ENCODE measurements at places on chromosomes 2 and 18.
A peak's percentile ranks its signal among the peaks of the same experiment; 100 is the strongest.

GRCh38 chr2:65377556-65378192 lies 54.7 kb downstream of the SPRED2 start:
- peak; percentile 77 for DNase-seq

GRCh38 chr2:53445383-53446070 lies 322.1 kb upstream of the CHAC2 start:
- peak; percentile 26 for DNase-seq

DNA sequence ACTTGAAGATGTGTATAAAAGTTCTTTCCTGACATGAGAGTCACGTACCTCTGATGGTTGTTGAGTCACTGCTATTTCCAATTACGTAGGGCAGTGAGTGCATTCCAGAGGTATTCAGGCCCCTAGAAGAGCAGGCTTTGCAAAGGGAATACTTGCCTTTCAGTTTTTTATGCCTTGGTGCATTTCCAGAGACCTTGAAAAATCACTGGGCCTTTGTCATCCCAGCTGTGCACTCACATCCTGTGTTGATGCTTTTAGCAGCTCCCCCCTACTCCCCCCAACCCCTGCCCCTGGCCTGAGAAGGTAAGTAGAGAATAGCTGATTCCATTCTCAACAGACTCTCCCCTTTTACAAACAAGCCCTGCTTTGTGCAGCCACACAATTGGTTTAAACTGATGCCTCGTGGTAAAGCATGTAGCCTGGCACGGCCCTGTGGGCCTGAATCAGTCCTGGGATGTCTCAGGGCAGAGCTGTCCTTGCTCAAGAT lies 174.2 kb downstream of the PRPF40A start:
- no peak for DNase-seq

DNA sequence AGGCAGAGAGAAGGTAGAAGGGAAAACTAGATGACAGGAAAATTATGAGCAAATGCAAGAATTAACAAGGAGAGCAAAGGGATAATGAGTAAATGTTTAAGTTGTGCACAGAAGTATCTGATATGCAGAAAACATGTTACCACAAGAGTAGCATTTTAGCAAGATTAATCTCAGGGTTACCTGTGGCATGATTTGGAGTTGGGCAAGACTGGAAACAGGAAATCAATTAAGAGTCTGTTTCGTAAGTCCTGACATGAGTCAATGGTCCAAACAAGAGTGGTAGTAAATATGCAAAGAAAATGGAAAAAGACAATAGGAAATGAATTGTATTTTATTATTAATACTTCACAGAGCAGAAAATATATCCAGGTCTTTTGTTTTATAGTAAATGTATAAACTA lies 17.3 kb upstream of the MTX2 start:
- DNase-seq = no peak

DNA sequence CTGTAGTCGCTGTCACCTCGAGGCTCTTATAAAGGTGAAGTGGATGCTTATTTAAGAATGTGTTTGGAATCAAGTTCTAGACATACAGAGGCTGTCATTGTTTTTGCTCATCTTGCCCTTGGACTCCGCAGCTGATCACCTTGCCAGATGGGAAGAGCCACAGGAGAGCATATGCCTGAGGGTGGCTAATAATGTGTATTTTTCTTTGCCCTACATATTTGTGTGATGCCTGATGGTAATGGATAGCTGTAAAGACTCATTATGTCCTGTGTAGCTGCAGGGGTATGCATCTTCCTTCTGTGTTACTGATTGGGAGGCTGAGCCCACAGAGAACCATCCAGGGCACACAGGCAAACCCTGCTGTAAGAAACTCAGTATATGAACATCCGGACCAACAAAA lies 61.7 kb downstream of the PRKCE start:
- DNase-seq = no peak

DNA sequence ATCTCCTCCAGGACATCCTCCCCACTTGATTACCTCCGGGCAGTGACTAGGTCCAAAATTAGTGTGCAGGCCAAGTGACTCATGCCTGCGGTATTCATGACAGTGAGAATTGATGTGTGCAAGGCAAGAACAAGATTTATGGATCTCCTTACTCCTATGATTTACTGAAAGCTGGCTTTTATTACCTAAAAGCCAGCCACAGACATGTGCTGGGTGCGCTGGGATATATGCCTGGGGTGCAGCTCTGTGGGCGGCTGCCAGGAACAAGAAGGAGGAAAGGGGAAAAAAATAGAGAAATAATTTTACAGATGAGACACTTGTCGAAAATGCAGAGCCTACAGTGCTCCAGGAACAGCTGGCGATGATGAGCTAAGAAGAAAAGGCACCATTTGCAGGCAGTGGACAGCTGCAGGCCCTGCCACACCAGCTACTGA lies 359.3 kb downstream of the CMPK2 start:
- no peak for DNase-seq

DNA sequence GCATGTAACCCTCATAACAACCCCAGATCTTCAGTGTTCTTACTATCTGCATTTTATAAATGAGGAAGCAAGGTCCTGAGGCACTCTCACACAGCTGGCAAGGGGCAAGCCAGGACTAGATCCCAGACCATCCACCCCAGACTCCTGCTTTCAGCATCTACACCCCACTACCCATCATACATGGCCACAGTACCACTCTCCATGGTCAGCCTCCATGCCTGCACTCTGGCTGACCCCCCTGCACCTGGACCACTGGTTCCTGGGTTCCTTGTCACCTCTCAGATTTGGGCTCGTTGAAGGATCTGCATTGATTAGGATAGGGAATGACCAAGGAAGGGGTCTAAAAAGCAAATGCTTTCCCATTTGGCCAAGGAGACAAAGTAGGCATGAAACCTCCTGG lies 36.0 kb upstream of the TEX51 start:
- no peak for DNase-seq

DNA sequence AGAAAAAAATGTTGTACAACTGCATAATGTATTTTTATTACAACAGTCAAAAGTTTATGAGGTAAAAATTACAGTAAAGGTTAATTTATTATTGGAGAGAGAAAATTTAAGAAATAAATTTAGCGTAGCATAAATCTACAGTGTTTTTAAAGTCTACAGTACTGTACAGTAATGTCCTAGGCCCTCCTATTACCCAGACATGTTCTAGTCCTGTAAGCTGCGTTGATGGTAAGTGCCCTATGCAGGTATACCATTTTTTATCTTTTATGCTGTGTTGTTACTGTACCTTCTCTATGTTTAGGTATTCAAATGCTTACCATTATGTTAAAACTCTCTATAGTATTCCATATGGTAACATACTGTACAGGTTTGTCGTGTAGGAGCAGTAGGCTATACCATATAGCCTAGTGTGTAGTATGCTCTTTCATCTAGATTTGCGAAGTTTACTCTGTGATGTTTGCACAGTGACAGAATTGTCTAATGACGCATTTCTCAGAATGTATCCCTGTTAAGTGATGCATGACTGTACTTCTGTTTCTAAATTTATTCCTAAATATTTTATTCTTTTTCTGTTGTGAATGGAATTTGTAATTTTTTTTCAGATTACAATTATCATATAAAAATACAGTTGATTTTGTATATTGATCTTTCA lies 24.5 kb downstream of the ABI2 start:
- DNase-seq = no peak

- no peak for DNase-seq
Measured at GRCh38 chr2:126699716-126700581, 44.0 kb downstream of the GYPC start.

GRCh38 chr2:45928946-45929345 lies 277.5 kb downstream of the PRKCE start:
- DNase-seq = no peak

GRCh38 chr18:33156906-33157470 lies 283.5 kb downstream of the CCDC178 start:
- no peak for DNase-seq

DNA sequence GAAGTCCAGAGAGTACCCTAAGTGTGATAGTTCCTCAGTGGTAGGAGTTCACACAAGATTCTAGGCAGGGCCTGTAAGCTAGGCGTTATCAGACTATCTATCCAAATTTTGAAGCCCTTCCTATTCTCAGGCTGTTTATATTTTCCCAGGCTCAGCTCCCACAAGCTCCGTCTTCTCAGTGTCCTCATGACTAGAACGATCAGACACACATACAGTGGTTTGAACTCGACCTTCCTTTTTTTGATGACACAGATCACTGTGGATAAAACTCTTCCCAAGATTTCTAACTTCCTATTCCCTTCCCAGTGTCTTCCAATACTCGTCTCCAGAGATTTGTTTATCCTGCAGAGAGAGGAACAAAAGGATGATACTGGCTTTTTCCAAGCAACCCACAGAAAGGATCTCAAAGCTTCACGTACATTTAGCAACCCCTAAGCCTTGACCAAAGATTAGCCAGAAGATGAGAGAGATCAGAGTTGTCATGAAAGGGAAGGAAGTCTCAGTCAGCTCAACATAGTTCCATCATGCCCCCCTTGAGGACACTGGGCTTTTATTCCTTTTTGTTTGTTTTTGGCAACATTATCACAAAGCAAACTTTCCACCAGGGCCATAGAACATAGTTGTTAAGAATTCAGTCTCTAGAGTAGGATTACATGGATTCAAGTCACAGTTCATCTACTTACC lies 42.3 kb upstream of the DOK6 start:
- DNase-seq = no peak

DNA sequence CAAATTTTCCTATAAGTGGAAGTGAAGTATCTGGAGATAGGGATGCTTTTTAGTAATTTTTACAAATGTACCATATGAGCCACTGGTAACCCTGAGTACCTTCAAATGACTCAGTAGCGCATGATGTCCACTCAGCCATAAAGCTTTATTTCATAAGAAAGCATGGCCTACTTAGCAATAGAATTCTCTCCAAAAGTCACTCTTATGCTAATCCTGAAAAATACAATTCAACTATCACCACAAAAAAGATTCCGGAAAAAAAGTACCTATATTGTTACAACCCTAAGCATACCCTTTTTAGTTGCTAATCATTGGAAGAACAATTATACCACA lies 732.2 kb downstream of the SOCS6 start:
- no peak for DNase-seq

DNA sequence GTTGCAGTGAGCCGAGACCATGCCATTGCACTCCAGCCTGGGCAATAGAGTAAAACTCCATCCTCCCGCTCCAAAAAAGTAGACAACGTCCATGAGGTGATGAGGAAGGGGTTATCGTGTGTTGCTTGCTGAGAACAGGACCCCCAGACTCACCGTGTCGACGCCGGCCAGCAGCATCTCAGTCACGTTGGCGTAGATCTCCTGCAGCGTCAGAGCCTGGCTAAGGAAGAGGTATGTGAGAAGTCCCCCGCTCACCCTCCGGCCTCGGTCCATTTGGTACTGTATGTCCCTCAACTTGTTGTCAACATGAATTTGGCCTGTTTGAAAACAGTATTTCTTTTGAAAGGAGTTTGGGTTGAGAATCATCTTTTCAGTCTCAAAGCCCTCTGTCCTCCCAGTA lies 20.9 kb downstream of the CYP27C1 start:
- no peak for DNase-seq

GRCh38 chr2:105734762-105735538 lies 9.8 kb upstream of the NCK2 start:
- no peak for DNase-seq

DNA sequence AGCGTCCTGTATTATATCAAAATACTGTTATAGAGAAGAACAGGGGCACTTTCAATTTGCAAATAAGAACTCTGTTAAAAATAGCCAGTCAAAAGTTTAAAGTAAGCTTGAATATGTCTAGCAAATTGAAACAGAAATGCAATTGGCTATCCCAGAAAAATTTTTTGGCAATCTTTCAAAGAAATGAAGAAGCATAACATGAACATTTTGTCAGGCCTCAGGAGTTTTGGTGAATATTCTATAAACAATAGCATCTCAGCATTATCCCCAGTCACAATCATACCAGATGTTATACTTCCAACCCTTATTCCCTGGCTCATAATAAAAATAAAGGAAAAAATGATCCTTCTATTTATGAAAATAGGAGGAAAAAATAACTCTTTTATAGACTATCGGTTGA lies 252.4 kb downstream of the GRB14 start:
- DNase-seq = no peak

- no peak for DNase-seq
Measured at GRCh38 chr2:80292474-80292873, 12.1 kb downstream of the LRRTM1 start.

DNA sequence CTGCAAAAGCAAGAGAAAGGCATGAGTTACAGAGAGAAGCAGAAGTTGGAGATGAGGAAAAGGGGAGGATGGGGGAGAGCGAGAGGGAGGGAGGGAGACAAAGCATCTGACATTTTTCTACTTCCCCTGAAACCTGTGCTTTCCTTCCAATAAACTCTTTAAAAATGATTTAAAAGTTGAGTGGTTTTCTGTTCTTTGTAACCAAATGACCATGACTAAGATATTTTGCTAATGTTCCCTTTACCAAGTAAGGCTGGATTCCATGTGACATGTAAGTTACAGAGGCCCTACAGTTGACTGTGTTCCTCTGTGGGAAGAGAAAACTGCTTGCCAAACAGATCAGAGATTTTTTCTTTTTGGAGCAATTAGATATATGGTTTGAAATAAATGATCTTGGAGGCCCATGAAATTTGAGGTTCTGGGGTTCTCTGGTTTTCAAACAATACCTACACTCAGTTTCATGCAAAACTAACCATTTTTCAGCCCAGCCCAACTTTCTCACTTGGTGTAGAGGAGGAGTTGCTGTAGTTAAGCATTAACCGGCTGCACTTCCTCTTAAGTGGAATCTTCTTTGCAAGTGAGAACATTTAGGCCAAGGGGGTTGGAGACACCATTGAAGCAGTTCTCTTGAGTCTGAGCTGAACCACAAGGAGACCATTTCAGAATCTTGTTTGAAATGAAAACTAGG lies 34.5 kb downstream of the INSIG2 start:
- peak; percentile 49 for DNase-seq

GRCh38 chr2:63654959-63655358 lies 66.2 kb downstream of the MDH1 start:
- DNase-seq = no peak

GRCh38 chr2:123154195-123154594 lies 870.9 kb upstream of the CNTNAP5 start:
- no peak for DNase-seq

- DNase-seq = no peak
Measured at GRCh38 chr18:33440060-33441043, at the start of gene CCDC178. Gene CCDC178, minus strand, starts transcription at chr18:33440721. Its CDS starts 28,633 bp downstream, at chr18:33412088.

DNA sequence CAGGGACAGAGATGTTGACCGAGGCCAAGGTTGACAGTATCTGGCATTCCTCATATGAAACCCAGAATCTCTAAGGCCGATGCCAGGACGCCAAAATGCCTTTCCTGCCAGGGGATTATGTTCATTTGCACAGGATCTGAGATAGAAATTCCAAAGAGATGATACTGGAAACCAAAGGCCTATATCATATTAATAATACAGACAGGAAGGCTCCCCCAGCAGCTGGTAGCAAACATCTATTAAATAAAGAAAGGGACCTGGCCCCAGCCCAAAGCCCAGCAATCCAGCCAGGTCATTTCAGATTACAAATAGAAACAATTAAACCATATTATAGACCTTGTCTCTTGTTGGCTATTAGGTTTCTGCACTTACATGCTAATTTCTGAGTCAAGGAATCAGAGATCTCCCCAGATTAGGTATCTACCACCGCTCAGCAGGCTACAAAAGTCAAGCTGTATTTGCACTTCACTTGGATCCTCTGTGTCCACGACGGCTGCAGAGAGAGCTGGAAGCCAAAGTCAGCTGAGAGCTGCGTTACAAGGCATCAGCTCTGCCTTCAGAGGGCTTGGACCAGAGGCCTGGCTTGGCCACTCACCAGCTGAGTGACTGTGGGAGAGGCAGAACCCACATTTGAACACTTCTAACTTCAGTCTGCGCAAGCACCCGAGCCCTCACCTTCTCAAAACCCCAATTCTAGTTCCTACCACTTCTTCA lies 269.3 kb upstream of the SIX2 start:
- DNase-seq = no peak
